Stomach (tissue), 19 donors: ENCODE measurements at places on chromosomes 16 and 17. TPM values are rescaled to one million over a fixed set of nuclear protein-coding genes. Genes with fewer than 3 reads are reported as not detected.

DNA sequence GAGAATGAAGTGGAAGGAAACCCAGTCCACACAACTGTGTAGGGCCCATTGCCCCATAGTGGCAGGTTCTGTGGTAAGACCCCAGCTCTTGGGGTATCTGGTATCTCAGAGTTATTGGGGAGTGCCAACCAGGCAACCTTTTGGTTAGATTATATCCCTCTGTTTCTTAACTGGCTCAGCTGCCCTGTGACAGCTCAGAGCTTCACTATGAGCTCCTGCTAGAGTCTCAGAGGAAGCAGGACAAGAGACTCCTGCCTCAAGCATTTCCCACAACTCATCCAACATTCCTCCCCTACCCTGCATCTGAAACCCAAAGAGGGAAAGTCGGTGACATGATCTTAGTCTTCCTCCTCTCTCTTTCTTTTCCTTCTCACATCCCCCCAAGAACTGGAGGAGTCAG, 292.3 kb downstream of the SHISA9 start:
- no peak for DNase-seq
- no peaks in the 10 kb centered on the region for H3K36me3 ChIP-seq
- H3K27me3 ChIP-seq, result no peaks in the 10 kb centered on the region
- H3K27ac ChIP-seq, result no peak overlapping the region

DNA sequence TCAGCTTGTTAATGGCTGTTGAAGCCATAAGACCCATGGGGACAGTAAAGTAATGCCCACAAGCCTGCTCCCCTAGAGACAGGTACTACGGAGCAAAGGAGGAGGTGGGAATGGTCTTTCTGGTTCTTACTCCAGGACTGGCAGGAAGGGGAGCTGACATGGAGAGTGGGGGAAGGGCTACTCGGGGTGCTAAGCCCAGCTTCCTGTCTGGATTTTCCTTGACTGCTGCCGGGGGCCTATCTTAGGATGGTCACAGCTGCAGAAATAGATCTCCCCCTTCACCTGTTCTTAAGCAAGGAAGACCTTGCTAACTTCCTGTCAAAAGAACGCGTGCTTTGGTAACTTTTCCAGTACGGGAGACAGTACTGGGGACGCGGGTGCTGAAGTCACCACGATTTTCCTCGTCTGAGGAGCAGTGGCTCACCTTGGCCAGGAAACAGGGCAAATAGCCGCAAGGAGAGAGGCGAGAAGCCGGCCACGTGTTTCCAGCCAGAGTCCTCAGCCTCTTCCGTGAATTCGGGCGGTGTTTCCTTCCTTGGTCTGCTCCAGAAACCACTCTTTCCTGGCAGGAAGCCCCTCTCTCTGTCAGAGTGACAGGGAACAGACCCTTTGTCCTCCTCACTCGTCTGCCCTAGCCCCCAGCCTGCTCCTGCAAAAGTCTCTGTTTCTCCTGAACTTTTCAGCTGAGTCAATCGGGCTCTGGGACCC, 656 bp upstream of the PRR29 start:
- peaks cover 3% of the 10 kb centered on the region for H3K36me3 ChIP-seq
- H3K4me3 ChIP-seq, result peak overlapping the region; percentile 59
- peaks cover 19% of the 10 kb centered on the region for H3K27me3 ChIP-seq
- DNase-seq, result no peak
- peaks cover 27% of the 10 kb centered on the region for H3K4me1 ChIP-seq

- no peaks in the 10 kb centered on the region for H3K4me1 ChIP-seq
- no peaks in the 10 kb centered on the region for H3K36me3 ChIP-seq
- H3K4me3 ChIP-seq, result no peak overlapping the region
- H3K27me3 ChIP-seq, result no peaks in the 10 kb centered on the region
- no peak for DNase-seq
Observed at GRCh38 chr17:79883202-79883601, 44.0 kb upstream of the CBX4 start.

GRCh38 chr17:77280304-77281121, 139.7 kb downstream of the SEC14L1 start:
- peak overlapping the region; percentile 92 for H3K27ac ChIP-seq
- H3K4me3 ChIP-seq, result peak overlapping the region; percentile 59
- peaks cover 10% of the 10 kb centered on the region for H3K27me3 ChIP-seq
- peaks cover 28% of the 10 kb centered on the region for H3K4me1 ChIP-seq
- H3K36me3 ChIP-seq, result no peaks in the 10 kb centered on the region

DNA sequence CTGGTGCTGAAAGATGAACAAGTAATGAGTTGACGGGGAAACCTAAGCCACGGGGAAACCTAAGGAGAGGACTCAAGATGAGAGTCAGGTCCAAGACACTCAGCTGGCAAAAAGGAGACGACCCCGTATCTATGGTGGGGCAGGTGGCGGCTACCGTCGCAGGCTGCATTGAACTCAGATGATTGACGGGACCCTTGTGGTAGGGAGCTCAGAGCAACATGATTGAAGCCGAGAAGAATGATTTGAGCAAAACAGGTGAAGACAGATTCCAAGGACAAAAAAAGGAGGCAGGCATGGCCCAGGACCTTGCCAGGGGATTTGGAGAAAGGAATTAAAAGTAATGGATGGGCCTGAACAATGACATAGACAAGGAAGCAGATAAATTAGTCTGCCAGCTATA, 7.5 kb upstream of the MYH3 start:
- no peak overlapping the region for H3K4me3 ChIP-seq
- no peaks in the 10 kb centered on the region for H3K4me1 ChIP-seq
- H3K27me3 ChIP-seq, result no peaks in the 10 kb centered on the region
- DNase-seq, result no peak
- peaks cover 4% of the 10 kb centered on the region for H3K36me3 ChIP-seq
- no peak overlapping the region for H3K27ac ChIP-seq

DNA sequence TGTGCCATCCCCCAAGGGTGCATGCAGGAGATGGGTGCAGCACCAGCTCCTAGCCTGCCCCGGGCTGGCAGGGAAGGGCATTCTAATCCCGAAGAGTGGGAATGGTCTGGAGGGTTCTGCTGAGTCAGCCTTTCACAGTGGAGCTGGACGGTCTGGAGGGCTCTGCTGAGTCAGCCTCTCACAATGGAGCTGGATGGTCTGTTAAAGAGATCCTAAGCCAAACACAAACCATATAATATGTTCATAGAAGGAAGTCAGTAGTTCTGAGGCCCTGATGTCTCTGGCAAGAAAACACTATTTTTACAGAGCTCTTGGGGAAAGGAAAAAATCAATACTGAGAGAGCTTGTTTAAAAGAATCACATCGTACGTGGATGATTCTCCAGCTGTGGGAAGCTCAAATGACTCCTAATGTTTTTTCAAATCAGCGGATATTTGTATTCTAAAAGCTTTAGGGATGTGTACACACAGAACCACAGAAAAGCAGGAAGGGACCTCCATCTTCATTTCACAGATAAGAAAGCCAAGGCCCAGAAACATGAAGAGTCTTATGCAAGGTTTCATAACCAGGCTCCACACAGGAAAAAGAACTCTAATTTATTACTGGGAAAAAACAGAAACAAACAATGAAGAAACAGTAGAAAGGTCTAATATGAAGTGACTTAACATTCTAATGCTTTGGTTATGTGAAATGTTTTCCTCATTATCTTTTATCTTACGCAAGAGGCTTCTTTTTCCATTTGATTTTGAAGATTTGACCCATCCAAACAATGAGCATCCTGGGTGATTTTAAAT, 176.3 kb downstream of the VPS53 start:
- H3K27ac ChIP-seq, result no peak overlapping the region
- DNase-seq, result no peak

- peak overlapping the region; percentile 41 for H3K4me3 ChIP-seq
- H3K36me3 ChIP-seq, result no peaks in the 10 kb centered on the region
- peaks cover 32% of the 10 kb centered on the region for H3K4me1 ChIP-seq
Observed at GRCh38 chr17:61456688-61457225, 4.5 kb downstream of the TBX4 start.

- no peak overlapping the region for H3K27ac ChIP-seq
- H3K27me3 ChIP-seq, result no peaks in the 10 kb centered on the region
- no peaks in the 10 kb centered on the region for H3K4me1 ChIP-seq
- no peak for DNase-seq
Observed at GRCh38 chr17:37446027-37446426, 39.3 kb downstream of the TADA2A start.

DNA sequence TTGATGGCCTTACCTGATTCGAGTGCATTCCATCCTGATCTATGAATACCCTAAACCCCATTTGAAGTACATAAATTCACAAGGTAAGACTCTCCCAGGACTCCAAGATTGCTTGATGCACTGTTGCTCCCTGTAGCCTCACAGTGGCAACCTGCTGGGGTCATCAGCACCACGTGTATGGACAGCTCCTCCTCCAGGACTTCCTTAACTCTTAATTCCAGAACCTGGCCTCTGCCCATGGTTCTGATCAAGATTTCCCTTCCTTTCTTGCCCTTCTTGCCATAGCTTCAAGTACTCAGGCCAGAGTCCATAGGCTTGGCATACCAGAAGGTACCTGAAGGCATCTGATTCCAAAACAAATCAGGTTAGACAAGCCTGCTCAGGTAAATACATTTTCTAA, 34.0 kb upstream of the NLK start:
- peak; percentile 46 for DNase-seq
- H3K36me3 ChIP-seq, result no peaks in the 10 kb centered on the region
- no peak overlapping the region for H3K27ac ChIP-seq
- no peaks in the 10 kb centered on the region for H3K4me1 ChIP-seq
- no peaks in the 10 kb centered on the region for H3K27me3 ChIP-seq

- H3K27me3 ChIP-seq, result no peaks in the 10 kb centered on the region
- H3K4me3 ChIP-seq, result no peak overlapping the region
- no peak for DNase-seq
- H3K4me1 ChIP-seq, result peaks cover 83% of the 10 kb centered on the region
- H3K36me3 ChIP-seq, result no peaks in the 10 kb centered on the region
Observed at GRCh38 chr17:49741009-49741691, 22.8 kb downstream of the FAM117A start.

DNA sequence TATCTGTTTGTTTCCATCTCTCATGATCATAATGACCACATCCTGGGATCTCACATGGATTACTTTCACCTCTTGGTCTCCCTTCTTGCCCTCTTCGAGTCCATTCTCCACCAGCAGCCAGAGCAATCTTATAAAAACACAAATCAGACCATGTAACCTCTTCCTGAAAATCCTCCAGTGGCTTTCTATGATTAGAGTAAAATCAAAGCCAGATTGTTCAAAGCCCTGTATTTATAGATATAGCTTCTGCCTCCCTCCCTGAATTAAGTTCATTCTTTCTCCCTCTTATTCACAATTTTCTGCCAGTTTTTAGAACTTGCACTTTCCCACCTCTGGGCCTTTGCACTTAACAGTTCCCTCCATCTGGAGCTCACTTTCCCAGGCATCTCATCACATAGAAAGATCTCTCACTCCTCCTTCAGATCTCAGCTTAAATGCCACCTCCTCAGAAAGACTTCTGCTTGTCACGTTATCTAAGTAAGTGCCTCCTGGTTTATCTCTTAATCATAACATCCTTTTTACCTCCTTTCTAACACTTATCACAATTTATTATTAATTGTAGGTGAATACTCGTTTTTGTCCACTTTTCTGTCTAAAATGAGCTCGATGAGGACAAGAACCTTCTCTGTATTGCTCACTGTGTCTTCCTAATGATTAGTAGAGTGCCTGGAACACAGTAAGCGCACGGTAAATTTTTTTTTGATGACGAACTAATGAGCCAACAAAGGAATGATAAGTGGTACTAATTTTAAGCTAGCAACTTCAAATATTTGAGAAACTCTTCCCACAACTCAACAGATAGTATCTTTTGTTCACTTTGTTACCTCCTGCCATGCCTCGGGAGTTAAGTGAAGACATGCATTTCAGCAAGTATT, 80.5 kb downstream of the CYB561 start:
- no peak overlapping the region for H3K4me3 ChIP-seq
- H3K36me3 ChIP-seq, result no peaks in the 10 kb centered on the region
- H3K27me3 ChIP-seq, result no peaks in the 10 kb centered on the region
- no peak for DNase-seq
- no peaks in the 10 kb centered on the region for H3K4me1 ChIP-seq

DNA sequence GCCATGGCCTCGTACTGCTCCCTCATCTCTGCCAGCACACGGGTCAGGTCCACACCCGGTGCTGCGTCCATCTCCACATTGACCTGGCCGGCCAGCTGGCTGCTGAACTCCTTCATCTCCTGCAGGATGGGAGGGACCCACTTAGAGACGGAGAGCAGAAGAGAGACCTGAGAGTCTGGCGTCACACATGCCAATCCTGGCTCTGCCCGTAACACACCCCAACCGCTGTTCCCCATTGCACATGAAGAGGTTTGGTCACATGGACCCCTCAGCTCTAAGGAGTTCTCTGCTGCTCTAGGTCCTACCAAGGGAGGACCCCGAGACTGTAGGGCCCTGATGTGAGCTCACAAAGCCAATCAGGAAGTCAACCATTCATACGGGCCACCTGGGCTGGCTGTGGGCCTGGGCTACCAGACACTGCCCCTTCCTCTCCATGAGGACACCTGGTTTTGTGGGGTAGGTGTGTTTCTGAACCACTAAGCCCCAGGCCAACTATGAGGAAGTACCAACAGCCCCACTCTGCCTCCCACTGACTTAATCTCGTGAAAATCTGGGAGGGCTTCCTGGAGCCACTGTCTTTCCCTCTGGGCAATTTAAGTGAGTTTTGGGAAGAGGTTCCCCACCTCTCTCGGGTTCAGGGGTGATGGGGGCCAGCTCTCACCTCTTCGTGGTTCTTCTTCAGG, 2.4 kb downstream of the KRT15 start:
- H3K36me3 ChIP-seq, result no peaks in the 10 kb centered on the region
- no peaks in the 10 kb centered on the region for H3K27me3 ChIP-seq
- no peak overlapping the region for H3K27ac ChIP-seq
- H3K4me1 ChIP-seq, result peaks cover 12% of the 10 kb centered on the region
- H3K4me3 ChIP-seq, result no peak overlapping the region
- no peak for DNase-seq

DNA sequence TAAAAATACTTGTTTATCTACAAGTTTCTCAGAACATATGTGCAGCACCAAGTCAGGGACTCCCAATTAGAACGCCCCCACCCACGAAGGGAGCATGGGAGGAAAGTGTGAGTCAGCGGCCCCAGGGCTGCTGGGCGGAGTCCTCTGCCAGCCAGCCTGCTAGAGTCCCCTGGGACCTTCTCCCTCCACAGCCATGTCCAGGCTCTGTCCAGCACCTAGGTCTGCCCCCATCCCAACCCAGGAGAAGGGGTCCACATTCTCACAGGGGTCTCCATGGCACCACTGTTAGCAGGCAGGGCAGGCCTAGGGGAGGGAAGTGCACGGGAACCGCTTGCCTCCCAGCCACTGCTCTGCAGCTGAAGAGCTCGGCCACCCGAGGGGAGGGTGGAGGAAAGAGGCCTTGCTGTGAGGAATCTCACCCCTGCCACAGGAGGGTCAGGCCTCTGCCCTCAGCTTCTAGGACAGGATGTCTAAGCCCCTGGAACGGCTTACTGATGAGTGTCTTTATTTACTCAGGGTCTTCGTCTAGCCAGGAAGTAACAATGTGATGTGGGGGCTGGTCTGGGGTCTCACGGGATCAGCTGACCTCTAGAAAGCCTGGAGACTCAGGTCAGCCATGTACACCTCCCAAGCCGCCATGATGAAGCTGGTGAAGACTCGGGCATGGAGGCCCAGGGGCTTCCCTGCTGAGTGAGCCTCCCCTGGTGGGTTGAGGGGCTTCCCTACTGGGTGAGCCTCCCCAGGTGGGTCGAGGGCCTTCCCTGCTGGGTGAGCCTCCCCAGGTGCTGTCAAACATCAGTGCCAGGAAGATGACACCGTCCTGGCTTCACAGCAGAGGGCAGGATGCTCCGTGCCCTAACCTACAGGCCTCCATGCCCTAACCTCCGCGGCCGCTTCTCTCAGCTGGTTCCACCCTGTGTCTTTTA, 190.3 kb downstream of the RBFOX3 start:
- H3K27ac ChIP-seq, result no peak overlapping the region
- H3K27me3 ChIP-seq, result peaks cover 80% of the 10 kb centered on the region
- H3K4me3 ChIP-seq, result no peak overlapping the region

The ACSM3 gene
- total RNA-seq, result 78.1 TPM

The VEZF1 gene
- total RNA-seq, result 103 TPM

The PTX4 gene
- not detected for total RNA-seq

The PMP22 gene
- total RNA-seq, result 71.4 TPM

The SUPT4H1 gene
- 6.7 TPM for total RNA-seq

The KRTAP17-1 gene
- total RNA-seq, result not detected
